Adipocyte (in vitro differentiated cells): ENCODE measurements at places on chromosomes 2 and 18.

DNA sequence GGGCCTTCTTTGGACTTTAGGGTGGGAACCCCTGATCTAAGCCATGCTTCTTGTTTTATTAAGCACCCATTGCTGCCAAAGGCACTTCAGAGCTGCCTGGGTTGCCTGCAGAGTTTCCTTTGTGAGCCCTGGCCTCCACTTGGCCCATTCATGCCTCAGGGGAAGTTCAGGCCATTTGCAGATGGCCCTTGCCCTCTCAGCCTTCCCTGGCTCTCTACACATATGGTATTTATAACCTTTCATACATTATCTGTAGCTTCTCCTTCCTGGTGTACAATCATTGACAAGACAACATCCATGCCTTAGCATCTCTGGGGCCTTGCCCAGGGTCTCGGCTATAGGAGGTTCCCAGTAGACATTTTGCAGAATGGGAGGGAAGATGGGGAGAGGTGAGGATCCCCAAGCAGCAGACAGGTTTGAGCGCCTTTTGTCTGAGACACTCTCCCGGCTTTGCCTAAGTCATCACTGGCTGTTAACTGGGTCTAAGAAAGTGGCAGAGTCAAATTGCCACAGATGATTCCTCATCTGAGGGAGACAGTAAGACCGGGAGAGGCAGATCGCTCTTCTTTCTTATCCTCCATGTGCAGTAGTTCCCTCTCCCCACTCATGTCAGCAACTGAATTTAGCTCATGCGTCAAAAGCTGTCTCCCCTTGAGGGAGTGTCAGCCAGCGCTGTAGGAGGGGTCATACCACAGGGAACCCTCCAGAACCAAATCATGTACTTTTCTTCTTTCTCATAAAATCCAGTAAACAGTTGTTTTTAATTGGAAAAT is 2.7 kb downstream of the EHD3 start:
- no peak for DNase-seq

GRCh38 chr2:85823951-85824350 is 64.8 kb downstream of the ST3GAL5 start:
- no peak for DNase-seq

GRCh38 chr2:134760385-134760784 is 41.6 kb upstream of the TMEM163 start:
- DNase-seq: no peak

DNA sequence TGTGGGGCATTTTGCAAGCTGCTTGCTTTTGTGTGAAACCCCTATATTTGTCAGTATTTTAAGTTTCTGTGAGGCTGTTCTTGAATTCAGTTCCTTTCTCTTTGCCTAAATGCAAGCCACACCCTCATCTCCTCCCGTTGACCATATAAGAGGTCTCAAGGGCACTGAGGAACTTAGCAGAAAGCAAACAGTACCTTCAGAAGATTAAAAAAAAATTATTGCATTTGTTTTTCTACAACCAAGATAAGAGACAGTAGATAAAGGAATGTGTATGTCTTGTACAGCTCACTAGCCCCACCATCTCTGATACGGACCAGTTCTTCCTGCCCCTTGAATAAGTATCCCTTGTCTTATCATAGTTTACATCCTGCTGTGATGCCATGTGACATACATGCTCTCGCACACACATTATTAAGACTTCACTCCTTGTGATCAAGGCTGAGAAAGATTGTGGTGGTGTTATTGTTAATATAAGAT is 64.2 kb downstream of the NPAS2 start:
- DNase-seq: no peak

DNA sequence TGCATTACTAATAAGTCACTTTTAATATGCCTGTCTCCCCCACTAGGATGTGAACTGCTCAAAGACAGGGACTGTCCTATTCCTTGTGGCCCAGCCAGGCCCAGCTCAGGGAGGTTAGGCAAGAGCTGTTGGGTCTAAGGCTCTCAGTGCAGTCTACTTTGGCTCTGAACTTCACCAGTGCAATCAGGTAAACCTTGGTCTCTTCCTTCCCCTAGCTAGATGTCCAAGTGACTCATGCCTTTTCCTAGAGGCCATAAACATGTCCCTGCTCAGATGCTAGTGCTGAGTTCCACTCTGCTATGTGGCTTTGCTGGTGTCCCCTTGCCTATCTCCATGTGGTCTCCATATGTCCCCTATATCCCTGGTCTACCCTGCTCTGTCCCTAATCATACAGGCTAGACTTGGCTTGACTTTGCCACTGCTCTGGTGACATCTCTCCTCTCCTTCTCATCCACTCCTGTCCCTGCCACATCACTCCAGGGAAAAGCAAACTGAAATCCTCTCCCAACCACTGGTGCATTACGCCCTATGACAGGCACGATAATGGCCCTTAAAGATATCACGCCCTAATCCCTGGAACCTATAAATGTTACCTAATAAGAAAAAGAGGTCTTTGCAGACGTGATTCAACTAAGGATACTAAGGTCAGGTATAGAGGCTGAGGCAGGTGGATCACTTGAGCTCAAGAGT is 45.7 kb upstream of the PPP1CB start:
- no peak for DNase-seq

GRCh38 chr18:56570978-56571377 is 67.4 kb downstream of the TXNL1 start:
- DNase-seq: no peak

DNA sequence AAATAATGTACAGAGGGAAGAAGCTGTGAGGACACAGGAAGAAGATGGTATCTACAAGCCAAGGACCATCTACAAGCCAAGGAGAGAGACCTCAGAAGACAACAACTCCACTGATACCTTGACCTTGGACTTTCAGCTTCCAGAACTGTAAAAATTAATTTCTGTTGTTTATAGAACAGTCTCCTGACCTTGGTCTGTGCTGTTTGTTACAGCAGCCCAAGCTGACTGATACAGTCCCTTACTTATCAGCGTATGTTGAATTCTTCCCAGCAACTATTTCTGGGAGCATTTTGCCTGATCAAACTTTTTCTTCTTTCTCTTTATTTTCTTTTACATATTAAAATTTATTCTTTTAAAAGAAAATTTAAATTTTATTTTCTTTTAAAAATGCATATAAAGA is 47.8 kb upstream of the IGFBP2 start:
- no peak for DNase-seq

- no peak for DNase-seq
Observed at GRCh38 chr2:26399771-26400376, 1.8 kb upstream of the DRC1 start.

GRCh38 chr2:183215917-183216316 is 91.7 kb downstream of the NUP35 start:
- no peak for DNase-seq

- no peak for DNase-seq
Observed at GRCh38 chr18:67408240-67408639, 108.3 kb downstream of the DSEL start.

- DNase-seq: no peak
Observed at GRCh38 chr2:235127931-235128330, 176.1 kb downstream of the SH3BP4 start.

DNA sequence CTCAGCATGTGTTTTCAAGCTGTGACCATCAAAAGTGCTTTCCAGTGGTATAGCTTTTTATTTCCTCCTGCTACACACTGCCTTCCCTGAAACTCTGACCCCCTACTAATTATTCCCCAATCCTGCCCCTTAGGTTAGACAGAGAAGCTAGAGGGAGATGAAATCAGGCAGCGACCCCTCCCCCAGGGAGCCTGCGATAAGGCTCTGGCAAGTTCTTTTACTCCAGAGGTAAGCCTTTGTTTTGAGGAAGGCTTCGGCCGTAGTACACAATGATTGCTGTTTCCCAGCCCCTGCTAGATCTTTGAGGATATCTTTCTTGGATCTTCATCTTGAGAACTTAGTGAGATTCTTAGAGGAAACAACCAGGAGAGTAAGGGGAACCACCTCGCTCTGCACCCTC is 33.5 kb upstream of the NOL4 start:
- DNase-seq: no peak

DNA sequence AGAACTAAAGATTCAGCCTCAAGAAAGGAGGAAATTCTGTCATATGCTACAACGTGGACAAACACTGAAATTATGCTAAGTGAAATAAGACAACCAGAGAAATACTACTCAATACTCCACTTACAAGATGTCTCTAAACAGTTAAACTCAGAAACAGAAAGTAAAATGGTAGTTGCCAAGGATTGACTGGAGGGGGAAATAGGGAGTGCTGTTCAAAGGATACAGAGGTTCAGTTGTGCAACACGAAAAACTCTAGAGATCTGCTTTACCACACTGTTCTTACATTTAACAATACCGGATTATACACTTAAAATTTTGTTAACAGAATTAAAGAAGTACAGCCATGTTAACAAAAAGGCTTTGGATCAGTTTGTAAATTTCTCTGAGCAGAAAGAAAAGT is 39.8 kb upstream of the C2orf15 start:
- peak; percentile 53 for DNase-seq

GRCh38 chr2:224894356-224894755 is 147.9 kb downstream of the DOCK10 start:
- no peak for DNase-seq

GRCh38 chr2:9388199-9388681 is 35.1 kb downstream of the ITGB1BP1 start:
- DNase-seq: no peak

DNA sequence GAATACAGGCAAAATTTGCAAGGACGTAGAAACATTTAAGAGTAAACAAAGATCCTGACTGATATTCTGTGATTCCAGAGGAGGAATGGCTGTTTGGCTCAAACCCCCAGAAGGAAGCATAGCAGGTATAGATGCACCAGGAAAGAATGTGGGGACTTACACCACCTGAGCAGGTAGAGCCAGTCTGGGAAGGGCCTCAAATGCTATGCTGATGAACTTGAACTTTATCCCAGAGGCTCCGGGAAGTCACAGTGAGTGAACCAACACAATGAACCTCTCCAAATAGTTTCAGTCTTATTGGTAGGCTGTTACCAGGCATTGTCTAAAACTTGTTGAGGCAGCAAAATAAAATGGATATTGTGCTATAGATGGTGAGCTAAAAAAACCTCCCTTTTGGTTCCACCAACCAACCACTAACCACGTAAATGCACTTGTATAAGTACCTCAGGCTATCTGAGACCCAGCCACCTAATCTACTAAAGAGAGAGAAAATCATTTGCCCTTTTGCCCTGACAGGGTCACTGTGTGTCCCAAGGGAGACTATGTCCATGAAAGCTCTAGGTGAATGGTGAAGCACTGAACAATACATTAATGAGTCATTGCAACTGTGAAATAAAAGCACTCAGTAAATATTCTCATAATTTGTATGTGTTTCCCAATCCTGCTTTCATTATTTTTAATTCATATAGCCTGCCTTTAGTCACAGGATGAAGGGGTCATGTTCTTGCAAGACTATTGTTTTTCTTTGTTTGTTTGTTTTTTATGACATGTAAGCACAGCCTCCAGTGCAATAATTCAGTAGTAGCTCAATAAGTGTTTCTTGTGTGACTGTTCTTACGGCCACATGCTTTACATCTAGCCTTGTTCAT is 911.6 kb downstream of the EPHA4 start:
- peak; percentile 25 for DNase-seq

GRCh38 chr2:42137125-42137841 is 31.9 kb upstream of the EML4 start:
- no peak for DNase-seq

- no peak for DNase-seq
Observed at GRCh38 chr2:85986121-85986520, 97.3 kb upstream of the ST3GAL5 start.

- no peak for DNase-seq
Observed at GRCh38 chr2:74756356-74756890, 77.5 kb upstream of the HK2 start.

DNA sequence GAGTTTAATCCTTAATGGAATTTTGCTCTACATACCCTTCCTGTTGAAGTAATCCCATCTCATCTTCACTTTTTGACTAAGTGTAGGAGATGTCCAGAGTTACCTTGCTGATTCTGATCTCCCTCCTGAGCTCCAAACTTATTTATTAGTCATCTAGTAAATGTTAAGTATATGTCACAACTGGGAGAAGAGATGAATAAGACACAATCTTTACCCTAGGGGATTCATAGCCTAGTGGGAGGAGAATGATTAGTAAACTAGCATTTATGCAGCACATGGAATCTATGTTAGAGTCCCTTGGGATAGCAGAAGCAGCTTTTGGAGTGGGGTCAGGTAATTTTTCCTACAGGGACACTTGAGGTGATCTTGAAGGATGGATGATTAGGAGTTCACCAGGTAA is 20.7 kb downstream of the ACVR2A start:
- DNase-seq: no peak

DNA sequence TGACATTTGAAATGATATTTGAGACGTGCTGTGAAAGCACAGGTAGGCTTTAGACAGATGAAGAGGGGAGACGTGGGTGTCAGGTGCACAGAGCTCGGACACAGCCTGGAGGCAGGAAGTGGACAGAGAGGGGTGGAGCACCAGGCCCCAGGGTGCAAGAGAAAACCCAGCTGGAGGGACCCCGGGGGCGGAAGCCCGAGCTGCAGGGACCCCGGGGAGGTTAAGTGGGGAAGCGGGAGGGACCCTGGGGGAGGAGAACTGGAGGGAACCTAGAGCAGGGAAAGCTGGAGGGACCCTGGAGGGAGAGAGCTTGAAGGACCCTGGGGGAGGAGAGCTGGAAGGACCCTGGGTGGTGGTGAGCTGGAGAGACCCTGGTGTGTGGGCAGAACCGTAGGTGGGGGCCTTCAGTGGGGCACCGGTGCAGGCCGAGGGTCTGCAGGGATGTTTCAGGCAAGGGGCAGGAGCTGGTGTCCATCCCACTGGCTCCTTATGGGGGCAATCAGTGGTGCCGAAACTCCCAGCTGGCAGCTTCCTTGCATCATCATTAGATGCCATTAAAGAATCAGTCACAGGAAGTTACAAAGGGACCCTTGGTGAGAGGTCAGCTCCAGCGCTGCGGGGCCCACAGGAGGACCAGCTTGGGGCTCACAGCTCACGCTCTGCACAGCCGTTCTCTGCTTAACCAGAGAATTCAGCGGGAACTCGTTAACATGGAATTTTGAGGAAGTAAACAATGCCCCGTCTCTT is 246.6 kb downstream of the EIPR1 start:
- DNase-seq: no peak

- no peak for DNase-seq
Observed at GRCh38 chr2:47620770-47621437, 162.0 kb upstream of the MSH6 start.

GRCh38 chr2:20205069-20205468 is 19.9 kb downstream of the SDC1 start:
- DNase-seq: no peak
